Activated naive CD8-positive, alpha-beta T cell treated with anti-CD3 and anti-CD28 coated beads for 36 hours (primary cell): ENCODE measurements at places on chromosomes 2 and 18.
A peak's percentile ranks its signal among the peaks of the same experiment; 100 is the strongest.

- DNase-seq: no peak
These were observed 638.6 kb downstream of the ERBB4 start for GRCh38 chr2:211900000-211900399.

DNA sequence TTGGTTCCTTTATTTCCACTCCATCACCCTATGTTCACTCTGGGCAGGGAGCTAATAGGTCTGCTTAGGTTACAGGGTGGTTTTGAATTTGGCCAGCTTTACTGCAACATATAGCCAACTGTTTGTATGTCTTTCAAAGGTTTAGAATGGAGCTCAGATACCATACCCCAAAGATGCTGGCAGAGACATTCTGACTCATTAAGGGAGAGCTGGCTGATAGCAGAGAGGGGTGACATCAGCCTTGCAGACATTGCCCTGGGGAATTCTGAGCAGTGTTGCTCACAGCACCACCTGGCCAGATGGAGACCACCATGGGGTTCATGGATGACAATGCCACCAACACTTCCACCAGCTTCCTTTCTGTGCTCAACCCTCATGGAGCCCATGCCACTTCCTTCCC is 2.1 kb downstream of the PROKR1 start:
- no peak for DNase-seq

- DNase-seq: no peak
These were observed 220.2 kb downstream of the HDAC4 start for GRCh38 chr2:239180526-239181073.

- DNase-seq: no peak
These were observed 27.2 kb upstream of the STAT4 start for GRCh38 chr2:191177751-191178736.

DNA sequence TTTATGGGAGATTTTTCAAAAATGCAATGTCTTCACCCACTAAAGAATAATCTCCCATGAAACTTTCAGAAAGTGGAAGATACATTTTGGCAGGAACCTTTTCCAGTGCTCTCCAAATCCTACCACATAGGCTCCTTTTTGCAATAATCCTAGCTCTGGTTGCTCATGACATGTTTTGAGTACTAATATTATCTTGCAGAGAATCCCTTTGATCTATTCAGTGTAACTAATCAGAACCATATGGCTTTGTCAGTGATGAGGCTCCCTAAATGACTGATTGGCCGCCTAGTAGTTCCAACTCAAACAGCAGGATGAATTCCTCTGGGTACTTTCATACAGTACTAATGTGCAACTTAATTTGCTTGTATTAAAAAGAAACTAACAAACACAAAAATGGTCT is 544.0 kb upstream of the FAM98A start:
- no peak for DNase-seq

GRCh38 chr2:72887032-72887739 is at the start of gene SPR:
Gene SPR (plus strand): TSS chr2:72887408. CDS start chr2:72887433, 25 bp downstream.
- peak; percentile 82 for DNase-seq

- no peak for DNase-seq
These were observed 26.7 kb upstream of the NPAS2 start for GRCh38 chr2:100793220-100793619.

DNA sequence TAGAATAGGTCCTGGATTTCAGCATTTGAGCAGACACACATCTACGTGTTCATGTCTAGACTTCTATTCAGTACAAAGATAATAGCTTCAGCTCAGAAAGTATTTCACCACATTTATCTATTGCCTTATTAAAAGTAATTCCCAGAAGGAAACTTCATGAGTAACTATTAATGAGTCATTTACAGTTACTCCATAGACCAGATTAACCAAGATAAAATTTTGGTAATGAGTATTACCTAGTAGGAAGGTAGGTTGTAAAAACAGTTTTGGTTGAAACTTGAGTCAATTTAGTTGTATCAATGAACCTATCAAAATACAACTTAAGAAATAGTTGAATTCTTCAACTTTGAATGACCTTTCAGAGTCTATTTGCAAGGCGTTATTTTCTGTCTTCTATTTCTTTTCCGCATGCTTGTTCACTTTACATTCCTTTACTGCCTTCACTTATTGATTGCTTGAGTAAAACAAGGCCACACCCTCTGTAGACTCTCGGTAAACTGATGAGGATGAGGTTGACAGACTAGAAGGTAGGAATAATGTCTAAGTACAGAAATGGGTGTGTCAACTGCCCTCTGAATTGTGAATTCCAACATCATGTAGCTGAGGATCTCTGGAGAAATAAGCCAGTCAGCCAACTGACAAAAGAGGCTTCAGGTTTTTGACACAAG is 1165.6 kb upstream of the ZEB2 start:
- no peak for DNase-seq

- no peak for DNase-seq
These were observed 258.5 kb upstream of the REV1 start for GRCh38 chr2:99748344-99748743.

DNA sequence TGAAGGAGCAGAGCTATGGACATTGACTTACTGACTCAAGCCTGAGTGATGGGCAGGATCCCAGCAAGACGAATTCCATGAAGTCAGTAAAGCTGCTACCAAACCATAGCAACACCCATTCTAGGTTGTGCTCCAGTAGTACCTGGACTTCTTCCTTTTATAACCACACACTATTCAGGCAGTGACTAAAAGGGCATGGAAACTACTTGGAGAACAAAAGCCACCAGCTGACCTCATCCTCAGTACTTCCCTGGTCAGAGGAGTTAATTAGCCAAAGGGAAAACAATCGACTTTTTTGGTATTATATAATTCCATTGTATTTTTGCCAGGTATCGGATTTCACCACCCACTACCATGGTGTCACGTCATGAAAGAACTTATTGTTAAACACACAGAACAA is 237.1 kb downstream of the TTC32 start:
- DNase-seq: no peak

GRCh38 chr18:79367480-79367879 is 28.2 kb upstream of the NFATC1 start:
- no peak for DNase-seq

- no peak for DNase-seq
These were observed 855.4 kb upstream of the CELF4 start for GRCh38 chr18:38421021-38421420.

DNA sequence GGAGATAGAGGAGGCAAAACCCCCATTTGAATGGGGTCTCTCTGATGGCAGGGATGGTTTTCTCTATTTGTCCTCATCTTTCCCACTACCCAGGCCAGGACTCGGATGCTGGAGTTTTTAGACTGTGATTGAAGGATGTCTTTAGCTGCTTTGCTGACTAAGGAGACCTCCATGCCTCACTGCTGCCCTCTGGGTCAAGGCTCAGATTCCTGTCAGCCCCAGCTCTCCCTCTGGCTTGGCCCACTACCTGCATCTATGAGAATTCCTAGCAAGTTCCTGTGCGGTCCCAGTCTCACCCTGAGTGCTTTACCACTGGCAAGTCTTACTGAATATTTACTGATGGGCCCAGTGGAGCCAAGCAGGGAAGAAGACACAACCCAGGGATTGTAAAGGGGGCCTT is 184.0 kb downstream of the CELF4 start:
- no peak for DNase-seq

GRCh38 chr18:53796040-53796729 is 428.3 kb downstream of the MBD2 start:
- peak; percentile 3 for DNase-seq

GRCh38 chr2:16943279-16943958 is 277.8 kb upstream of the CYRIA start:
- DNase-seq: no peak

DNA sequence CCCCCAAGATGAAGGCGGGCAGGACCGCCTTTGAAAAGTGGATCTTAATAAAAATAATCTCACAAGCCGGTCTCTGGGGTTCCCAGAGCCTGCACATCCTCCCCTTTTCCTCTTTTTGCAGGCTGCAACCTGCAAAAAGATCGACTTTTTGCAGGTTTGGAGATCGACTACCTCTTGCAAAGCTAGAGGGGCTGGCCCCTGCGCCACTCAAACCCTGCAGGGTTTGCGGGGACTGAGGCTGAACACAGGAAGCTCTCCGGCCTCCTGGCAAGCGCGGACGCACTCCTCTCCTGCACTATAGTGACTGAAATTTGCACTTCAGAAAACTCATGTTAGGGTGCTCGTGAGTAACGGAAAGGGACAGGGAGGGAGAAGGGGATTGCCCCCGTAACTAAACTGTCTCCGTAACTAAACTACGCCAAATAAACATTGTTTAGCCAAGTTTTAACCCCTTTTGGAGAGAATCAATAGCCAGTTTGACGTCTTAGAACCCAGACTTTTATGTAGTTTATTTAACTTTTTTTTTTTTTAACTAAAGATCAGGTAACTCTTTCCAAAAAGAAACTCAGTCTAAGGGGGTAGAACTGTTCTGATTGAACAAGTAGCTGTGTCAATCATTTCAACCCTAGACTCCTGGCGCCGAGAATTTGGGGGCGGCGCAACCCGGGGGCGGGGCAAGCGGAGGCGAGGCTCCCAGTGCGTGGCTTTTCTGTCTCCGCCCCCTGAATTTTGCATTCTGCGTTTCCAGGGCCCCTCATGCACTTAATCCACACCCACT is 2.5 kb downstream of the IGFBP5 start:
- peak; percentile 86 for DNase-seq
